ENCODE measurements at places on chromosomes 11 and 22. TPM values are rescaled to one million over a fixed set of nuclear protein-coding genes. Genes with fewer than 3 reads are reported as not detected.

APOL5 gene
- total RNA-seq = not detected

ARHGAP8 gene
- total RNA-seq = 51.5 TPM

DNA sequence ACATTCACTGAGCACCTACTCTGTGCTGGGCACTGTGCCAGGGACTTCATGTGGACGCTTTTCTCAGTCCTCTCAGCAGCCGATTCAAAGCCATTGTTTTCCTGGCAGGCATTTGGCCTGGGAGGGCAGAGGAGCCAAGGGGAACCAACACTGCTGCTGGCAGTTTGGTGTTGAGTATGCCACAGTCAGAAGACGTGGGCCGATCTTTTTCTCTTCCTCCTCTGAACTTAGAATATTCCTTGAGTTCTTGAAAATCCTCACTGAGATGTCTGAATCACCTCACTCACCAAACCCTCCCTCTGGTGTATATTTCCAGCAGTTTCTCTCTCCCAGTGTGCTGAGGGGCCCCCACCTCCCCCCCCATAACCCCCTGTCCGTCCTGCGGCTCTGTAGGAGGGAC lies 114.5 kb upstream of the CRYBB3 start:
- DNase-seq = no peak

- no peak for DNase-seq
These were observed 753.0 kb downstream of the NTM start for GRCh38 chr11:132123449-132123848.

HEPHL1 gene
- total RNA-seq = not detected

GRCh38 chr11:27234043-27234668 lies 128.9 kb downstream of the CCDC34 start:
- DNase-seq = peak; percentile 56

- DNase-seq = no peak
These were observed 1.2 kb upstream of the MAPK1 start for GRCh38 chr22:21868651-21869050.

- DNase-seq = no peak
These were observed 128.2 kb downstream of the PHF21B start for GRCh38 chr22:44881624-44882023.

- DNase-seq = peak; percentile 77
These were observed 25.6 kb upstream of the SUSD2 start for GRCh38 chr22:24155627-24156140.

CDC42EP2 gene
- total RNA-seq = 10.4 TPM
